ENCODE measurements at places on chromosomes 11 and 22. TPM values are rescaled to one million over a fixed set of nuclear protein-coding genes. Genes with fewer than 3 reads are reported as not detected.

F2 gene
- total RNA-seq: 1.1 TPM

GUCY1A2 gene
- 0.17 TPM for total RNA-seq

MMP13 gene
- not detected for total RNA-seq

SEC14L6 gene
- total RNA-seq: 20.3 TPM

OR51Q1 gene
- total RNA-seq: not detected

ISX gene
- total RNA-seq: not detected

GRIK4 gene
- not detected for total RNA-seq

IFITM10 gene
- 0.80 TPM for total RNA-seq

SOX10 gene
- not detected for total RNA-seq

MS4A4E gene
- total RNA-seq: not detected

MGAT3 gene
- not detected for total RNA-seq

HIRA gene
- total RNA-seq: 41.5 TPM

Data from renal cortical epithelial cell (primary cell).